Activated CD8-positive, alpha-beta T cell treated with anti-CD3 and anti-CD28 coated beads, Interleukin-2, amount 10 ng/mL, durations not matched to agents 7 days and 5 days (primary cell): ENCODE measurements at places on chromosomes 1 and 21.

DNA sequence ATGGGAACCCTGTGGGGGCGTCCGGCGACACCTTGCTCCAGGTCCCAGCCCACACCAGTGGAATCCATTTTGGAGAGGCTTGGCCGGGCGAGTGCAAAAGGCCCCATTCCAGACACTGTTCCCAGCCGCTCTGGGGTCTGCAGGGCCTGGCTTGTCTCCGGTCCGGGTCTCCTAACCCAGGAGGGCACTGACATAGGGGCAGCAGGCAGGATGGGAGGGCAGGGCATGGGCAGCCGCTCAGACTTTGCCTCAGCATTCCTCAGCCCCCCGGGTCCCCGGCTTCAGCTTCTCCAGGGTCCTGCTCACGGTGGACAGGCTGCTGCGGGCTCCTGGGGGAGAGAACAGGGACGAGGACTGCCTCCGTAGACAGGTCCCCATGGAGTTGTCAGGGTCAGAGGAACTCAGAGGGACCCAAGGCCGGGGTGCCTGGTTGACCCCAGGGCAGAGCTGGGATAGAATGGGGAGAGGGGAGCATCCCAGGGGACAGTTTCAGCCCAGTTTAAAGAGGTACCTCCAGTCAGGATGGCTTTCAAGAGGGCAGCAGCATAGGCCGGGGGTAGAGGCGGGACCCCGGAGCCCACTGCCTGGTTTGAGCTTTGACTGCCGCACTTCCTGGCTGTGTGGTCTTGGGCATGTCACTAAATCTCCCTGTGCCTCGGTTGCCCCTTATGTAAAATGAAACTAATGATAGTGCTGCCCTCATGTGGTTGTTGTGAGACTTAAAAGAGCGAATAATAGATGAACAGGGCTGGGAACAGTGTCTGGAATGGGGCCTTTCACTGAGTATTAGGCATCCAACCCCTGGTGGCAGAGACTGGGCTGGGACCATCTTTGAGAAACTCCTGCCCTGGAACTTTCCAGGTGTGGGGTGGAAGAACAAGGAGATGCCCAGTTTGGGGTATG lies 3.7 kb downstream of the KNCN start:
- H3K27me3 ChIP-seq = peaks cover 34% of the 10 kb centered on the region
- H3K4me3 ChIP-seq = no peak overlapping the region
- peak; percentile 35 for DNase-seq
- no peaks in the 10 kb centered on the region for H3K36me3 ChIP-seq

- peaks cover 6% of the 10 kb centered on the region for H3K27me3 ChIP-seq
- H3K27ac ChIP-seq = no peak overlapping the region
- no peak overlapping the region for H3K4me3 ChIP-seq
These were observed 123.8 kb downstream of the PLXNA2 start for GRCh38 chr1:208120431-208120790.

DNA sequence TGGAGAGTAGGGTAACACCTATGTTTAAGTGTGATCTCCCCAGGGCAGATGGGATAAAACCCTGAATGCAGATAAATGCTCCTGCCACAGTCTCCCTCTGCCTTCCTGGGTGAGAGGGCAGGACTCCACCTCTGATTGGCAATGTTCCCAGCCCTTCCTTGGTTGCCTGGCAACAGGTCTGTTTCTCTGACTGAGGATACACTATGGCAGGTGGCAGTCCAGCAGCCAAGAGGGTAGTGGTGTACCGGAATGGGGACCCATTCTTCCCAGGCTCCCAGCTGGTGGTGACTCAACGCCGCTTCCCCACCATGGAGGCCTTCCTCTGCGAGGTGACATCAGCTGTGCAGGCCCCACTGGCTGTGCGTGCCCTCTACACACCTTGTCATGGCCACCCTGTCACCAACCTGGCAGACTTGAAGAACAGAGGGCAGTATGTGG lies at the start of gene DCDC2B:
TSS of gene DCDC2B (plus strand) at position 199 of the 438 bp plus-strand sequence. CDS start at position 204, 5 bp downstream.
- no peak within 1 kb of the TSS for H3K27ac ChIP-seq
- H3K4me1 ChIP-seq = peaks cover 28% of the 10 kb centered on the region
- no peak for DNase-seq
- H3K36me3 ChIP-seq = peaks cover 23% of the 10 kb centered on the region
- no peak within 1 kb of the TSS for H3K4me3 ChIP-seq
- H3K27me3 ChIP-seq = no peaks in the 10 kb centered on the region

DNA sequence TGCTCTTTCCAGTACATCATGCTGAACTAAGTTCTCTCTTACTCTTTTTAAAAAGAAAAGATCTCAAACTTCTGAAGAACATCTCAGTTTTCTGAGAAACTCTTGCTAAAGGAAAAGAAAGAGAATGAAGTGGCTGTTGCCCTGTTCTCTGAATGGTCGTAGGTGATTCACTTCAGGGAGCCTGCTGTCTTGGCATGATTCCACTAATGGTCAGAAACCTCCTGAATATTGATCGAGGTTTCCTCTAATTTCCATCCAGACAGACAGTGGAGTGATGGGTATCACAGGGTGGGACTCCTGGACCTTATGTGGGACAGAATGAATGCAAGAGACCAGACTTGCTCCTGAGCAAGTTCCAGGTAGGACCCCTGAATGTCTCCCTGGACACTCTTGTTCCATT lies 2.5 kb downstream of the FCRL2 start:
- no peaks in the 10 kb centered on the region for H3K4me1 ChIP-seq
- H3K27ac ChIP-seq = no peak overlapping the region
- H3K36me3 ChIP-seq = no peaks in the 10 kb centered on the region
- peaks cover 5% of the 10 kb centered on the region for H3K27me3 ChIP-seq
- DNase-seq = no peak

DNA sequence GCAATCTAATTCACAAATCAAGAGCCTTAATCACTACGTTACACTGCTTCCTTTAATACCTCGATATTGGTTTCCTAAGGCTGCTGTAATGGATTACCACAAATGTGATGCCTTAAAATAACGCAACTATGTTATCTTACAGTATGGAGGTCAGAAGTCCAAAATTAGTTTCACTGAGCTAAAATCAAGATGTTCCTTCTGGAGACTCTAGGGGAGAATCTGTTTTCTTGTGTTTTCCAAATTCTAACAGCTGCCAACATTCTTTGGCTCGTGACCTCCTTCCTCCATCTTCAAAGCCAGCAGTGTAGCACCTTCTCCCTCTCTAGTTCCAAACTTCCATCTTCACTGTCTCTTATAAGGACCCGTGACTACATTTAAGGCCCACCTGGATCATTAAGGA lies 335.0 kb upstream of the NFIA start:
- no peaks in the 10 kb centered on the region for H3K4me1 ChIP-seq
- H3K4me3 ChIP-seq = no peak overlapping the region
- no peak overlapping the region for H3K27ac ChIP-seq
- no peaks in the 10 kb centered on the region for H3K27me3 ChIP-seq

GRCh38 chr1:201535046-201535918 lies 3.6 kb upstream of the NAV1 start:
- DNase-seq = no peak
- peaks cover 13% of the 10 kb centered on the region for H3K4me1 ChIP-seq
- H3K4me3 ChIP-seq = no peak overlapping the region
- H3K27ac ChIP-seq = no peak overlapping the region
- peaks cover 2% of the 10 kb centered on the region for H3K36me3 ChIP-seq

- H3K27ac ChIP-seq = peak overlapping the region; percentile 41
- peaks cover 29% of the 10 kb centered on the region for H3K4me1 ChIP-seq
- peaks cover 21% of the 10 kb centered on the region for H3K36me3 ChIP-seq
- no peak overlapping the region for H3K4me3 ChIP-seq
- DNase-seq = no peak
These were observed 153.1 kb downstream of the AK5 start for GRCh38 chr1:77434967-77435366.

- DNase-seq = no peak
- no peak overlapping the region for H3K27ac ChIP-seq
- no peaks in the 10 kb centered on the region for H3K36me3 ChIP-seq
- H3K27me3 ChIP-seq = peaks cover 8% of the 10 kb centered on the region
- no peaks in the 10 kb centered on the region for H3K4me1 ChIP-seq
These were observed 169.6 kb downstream of the TGFB2 start for GRCh38 chr1:218514689-218515088.

- peaks cover 3% of the 10 kb centered on the region for H3K27me3 ChIP-seq
- no peak for DNase-seq
- no peaks in the 10 kb centered on the region for H3K36me3 ChIP-seq
- H3K27ac ChIP-seq = no peak overlapping the region
- no peaks in the 10 kb centered on the region for H3K4me1 ChIP-seq
These were observed 76.8 kb upstream of the HNRNPU start for GRCh38 chr1:244941121-244941520.

DNA sequence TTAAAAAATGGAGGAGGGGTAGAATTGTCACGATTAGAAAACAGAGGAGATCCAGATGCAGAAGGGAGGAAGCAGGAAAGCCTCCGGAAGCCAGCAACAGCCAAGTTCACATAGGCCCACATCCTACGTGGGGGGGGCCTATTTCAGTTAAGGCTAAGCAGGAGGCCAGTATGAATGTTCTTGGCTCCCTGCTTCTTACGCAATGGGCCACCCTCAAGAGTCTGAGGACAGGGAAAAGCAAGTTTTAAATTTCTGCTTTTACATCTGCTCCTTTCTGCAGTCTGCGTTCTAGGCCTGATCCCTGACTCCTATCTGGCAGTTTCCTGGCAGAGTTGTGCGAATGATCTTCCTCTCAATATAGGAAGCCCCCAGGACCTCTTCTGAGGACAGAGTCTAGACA lies 30.6 kb downstream of the RABIF start:
- no peak overlapping the region for H3K4me3 ChIP-seq
- no peak for DNase-seq
- no peaks in the 10 kb centered on the region for H3K36me3 ChIP-seq
- peaks cover 35% of the 10 kb centered on the region for H3K27me3 ChIP-seq
- H3K4me1 ChIP-seq = peaks cover 8% of the 10 kb centered on the region
- no peak overlapping the region for H3K27ac ChIP-seq
